ENCODE measurements at places on chromosomes 4 and X. TPM values are rescaled to one million over a fixed set of nuclear protein-coding genes. Genes with fewer than 3 reads are reported as not detected.

Gene NUDT10
- polyA plus RNA-seq = 0.33 TPM

Gene HTN1
- polyA plus RNA-seq = not detected

Gene SPIN4
- 0.95 TPM for polyA plus RNA-seq

Gene CCDC158
- 0.15 TPM for polyA plus RNA-seq

Gene VCX3A
- polyA plus RNA-seq = not detected

Gene GPR143
- not detected for polyA plus RNA-seq

Gene PHOX2B
- polyA plus RNA-seq = not detected

Gene SMIM31
- not detected for polyA plus RNA-seq

Gene TAPT1
- polyA plus RNA-seq = 19.6 TPM

Gene CENPVL2
- polyA plus RNA-seq = not detected

Gene CTAG1A
- polyA plus RNA-seq = not detected

Gene FHL1
- polyA plus RNA-seq = 3,681 TPM
